ENCODE measurements at places on chromosomes 2 and 18.
A peak's percentile ranks its signal among the peaks of the same experiment; 100 is the strongest.

DNA sequence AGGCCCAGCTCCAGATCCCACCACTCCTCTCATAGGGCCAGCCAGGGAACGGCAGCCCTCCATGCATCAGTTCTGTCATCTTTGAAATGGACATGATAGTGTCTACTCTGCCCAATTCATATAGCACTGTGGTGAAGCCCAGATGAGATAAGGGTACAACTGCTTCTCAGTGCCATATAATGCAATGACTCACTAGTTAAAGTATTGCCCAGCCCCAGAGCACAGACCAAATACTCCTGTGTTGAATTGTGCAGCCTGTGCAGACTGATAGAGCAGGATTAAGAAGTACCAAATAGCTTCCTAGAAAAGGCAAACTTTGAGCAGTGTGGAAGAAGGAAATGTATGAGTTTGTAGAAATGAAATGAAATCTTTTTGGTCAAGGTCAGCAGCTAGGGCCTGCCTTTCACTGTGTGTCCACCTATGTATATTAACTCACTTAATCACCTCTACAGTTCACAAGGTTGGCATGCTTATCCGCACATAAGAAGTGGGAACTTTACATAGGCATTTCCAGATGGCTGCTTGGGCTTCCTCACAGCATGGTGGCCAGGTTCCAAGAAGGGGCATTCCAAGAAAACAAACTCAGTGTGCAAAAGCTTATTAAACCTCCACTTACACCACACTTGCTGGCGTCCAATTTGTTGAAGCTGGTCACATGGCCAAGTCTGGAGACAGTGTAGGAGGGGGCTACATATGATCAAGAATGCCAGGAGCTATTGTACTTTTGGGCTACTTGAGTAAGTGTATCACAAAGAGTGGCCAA, 102.8 kb upstream of the COPS8 start:
- no peak for DNase-seq

DNA sequence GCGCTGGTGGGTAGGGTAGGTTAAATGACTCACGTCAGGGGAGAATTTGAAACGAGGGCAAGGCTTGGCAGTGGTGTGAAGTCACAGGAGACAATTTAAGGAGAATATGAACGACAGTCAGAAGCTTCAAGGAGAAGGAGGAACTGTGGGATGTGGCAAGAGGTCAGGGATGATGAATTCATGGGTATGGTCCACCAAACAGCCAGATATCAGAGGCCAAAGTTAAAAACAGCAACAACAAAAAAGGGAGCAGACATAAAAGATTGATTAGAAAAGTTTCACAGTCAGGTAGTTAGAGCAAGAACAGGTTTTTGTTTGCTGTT, 1.4 kb upstream of the ZNF396 start:
- peak; percentile 22 for DNase-seq

DNA sequence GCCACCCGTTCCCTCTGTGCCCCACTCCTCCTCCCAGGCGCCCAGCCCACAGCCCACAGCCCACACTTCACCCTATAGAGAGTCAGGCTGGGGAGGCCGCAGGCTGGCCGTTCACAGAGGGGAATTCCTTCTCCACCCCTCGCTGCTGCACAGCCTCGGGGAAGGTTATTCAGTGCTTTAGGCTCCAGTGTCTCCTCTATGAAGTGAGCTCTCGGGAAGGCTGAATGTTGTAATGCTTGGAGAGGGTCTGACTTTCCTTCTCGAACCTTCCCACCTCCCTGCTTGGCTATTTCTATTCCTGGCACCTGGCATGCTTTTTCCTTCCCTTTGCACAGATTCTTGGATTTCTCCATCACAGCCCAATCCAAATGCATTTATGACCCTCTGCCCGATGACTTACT, 62.5 kb upstream of the SMAD7 start:
- DNase-seq, result no peak

GRCh38 chr2:201880579-201880978, 74.2 kb downstream of the CDK15 start:
- no peak for DNase-seq

- peak; percentile 82 for DNase-seq
Observed at GRCh38 chr2:191218292-191218898, 26.8 kb upstream of the MYO1B start.

DNA sequence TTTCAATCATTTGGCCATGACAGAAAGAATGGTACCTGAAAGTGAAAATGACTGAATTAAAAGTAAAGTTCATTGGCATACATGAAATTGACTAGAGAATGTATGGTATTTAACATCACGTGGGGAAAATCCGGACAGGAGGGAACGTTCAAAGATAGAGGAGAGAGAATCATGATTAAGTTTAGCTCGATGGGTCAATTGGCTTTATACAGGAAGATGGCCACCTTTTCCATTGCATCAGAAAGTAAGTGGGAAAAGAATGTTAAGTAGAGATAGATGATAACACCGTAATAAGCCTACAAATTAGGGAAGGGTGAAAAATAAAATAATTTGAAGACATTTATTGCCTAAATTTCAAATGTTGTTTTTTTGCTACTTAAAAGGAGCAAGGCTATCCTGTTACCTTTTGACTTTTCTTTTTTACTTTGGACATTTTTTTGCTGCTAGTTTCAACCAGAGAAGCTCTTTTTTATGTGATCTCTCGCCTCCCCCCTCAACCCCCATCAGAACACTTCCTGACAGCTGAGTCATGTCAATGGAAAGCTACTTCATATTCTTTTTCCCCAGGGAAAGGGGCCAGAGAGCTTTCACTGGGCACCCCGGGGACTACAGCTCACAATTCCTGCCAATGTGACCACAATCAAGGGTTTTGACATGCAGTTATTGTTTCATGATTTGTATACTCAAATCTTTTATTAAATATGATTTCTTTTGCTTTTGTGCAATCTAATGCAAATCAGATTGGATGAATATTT, 767 bp upstream of the CCDC102B start:
- DNase-seq, result no peak

DNA sequence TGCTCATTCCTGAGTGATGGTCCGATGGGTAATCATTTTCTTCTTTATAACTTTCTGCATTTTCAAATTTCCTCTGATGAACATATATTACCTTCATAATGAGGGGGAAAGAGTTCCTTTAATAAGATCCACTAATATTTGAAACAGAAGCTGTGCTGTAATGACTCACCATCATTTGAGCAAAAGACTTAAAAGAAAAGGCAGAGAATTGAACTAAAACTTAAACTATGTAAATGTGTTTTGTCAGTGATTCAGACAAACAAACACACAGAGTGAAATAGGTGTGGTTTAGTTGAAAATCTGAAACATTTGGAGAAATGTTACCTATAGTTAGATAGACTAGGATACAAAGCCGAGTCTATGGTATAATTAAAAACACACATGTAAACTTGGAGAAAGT, 209.6 kb downstream of the STK39 start:
- DNase-seq, result no peak

DNA sequence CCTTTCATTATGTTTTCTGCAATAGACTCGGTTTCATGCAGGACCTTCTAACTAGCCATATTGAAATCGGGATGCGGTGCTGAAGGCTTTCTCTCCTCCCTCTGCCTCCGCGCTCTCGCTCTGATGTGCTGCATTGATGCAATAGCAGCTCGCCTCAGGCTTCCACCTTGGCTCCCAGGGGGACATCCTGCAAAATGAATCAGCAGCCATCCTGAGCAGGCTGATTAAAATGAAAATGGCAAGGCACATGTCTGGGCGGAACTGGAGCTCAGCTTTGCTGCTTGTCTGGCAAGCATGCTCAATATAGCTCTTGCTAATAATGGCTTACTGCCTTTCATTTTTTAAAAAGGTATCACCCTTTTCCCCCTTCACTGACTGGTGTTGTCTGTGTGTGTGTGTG, 806 bp upstream of the MYT1L start:
- DNase-seq, result no peak

DNA sequence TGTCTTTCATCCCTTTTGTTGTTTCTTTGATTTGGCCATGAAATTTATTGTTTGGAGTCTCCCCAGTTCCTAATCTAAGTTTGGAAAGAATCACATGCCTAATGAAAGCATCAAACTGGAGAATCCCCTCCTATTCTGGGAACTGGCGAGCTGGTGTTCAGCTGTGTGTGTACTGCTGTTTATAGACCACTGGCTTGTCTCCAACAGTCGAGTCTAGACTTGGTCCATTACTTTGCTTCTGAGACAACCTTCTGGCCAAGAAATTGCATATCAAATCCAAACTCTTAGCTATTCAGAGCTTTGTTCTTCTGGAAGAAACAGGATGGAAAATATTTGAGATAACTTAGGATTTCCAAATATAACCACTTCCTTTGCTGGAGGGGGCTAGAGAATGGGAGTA, 111.5 kb upstream of the THSD7B start:
- no peak for DNase-seq

- no peak for DNase-seq
Observed at GRCh38 chr2:168450171-168450570, 5.9 kb upstream of the CERS6 start.

DNA sequence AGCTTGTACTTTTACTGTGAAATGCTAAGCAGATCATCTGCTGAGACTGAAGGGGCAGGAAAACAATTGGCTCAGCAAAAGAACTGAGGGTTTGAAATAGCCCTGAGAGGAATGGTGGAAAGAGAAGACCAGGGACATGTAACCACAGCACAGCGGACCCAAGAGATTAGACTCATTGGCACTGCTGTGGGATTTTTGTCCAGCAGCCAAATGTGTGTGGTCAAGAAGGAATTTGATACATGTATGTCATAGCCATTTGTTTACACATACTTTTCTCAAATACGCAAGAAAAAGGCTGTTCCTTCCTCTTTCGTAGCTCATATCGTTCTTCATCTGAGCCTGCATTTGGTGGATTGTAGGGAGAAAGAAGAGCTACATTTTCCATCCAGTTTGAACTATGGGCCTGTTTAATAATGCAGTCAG, 73.8 kb downstream of the TRABD2A start:
- DNase-seq, result peak; percentile 8

DNA sequence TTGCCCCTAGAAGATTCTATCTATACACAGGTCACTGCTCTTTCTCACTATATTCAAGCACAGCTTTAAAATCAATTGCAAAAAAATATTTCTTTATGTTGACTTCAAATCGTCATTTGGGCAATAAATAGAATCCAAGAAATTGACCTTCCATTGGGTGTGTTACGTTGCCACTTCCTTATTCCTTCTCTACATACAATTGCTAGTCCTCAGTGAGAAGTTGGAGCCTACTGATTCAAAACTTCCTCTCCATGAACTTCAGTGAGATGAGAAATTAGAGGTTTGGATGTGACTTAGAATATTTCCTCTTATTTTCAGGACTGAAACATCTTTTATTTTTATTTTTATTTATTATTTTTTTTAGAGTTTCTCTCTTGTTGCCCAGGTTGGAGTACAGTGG, 40.3 kb downstream of the PMAIP1 start:
- DNase-seq, result no peak

DNA sequence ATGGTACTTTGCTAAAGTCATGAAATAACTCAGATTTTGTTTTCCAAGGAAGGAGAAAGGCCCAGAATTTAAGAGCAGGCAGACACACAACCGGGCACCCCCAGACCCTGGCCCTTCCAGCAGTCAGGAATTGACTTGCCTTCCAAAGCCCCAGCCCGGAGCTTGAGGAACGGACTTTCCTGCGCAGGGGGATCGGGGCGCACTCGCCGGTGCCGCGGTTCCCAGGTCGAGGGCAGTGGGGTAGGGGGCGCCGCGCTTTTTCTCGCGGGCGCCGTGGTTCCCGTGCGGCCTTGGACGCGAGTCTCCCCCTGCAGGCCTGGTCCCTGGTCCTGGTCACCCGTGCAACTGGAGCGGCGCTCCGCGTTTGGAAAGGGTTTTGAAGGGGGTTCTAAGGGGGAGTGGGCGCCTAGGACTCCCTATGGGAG, 1.2 kb downstream of the ZNF236 start:
- peak; percentile 14 for DNase-seq

DNA sequence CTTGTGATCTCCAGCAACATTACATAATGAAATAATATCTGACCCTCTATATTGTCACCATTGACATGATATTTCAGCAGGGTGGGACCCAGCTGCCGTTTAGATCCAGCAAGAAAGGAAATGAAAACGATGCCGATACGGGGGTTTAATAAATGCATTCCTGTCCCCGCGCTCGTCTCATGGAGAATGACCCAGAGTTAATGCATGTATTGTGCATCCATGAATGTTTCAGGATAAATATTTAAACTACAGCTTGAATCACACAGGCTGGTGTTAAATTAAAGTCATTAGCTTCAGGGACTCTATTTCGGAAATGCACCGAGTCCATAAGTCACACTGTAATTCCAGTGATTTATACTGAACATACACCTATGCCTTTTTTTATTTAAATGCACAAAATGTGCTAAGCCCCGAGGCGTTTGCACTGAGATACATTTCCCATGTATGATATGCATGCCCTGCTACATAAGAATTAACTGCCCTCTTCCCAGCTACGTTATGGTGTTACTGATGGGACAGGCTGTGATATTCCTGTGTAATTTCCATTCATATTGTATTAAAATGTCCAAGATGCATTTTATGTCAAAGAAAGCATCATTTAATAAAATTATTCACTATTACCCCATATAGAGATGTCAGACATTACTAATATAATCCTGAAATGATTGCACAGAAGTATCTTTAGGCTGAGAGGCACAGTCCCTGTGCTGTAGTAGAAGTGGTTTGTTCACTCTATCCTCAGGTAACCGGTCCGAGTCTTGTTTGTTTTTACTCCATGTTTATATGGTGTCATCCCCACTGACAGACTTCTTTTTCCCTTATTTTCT, 109.3 kb upstream of the ZNF516 start:
- no peak for DNase-seq

- DNase-seq, result peak; percentile 74
Observed at GRCh38 chr2:100865816-100866460, 46.0 kb downstream of the NPAS2 start.

- no peak for DNase-seq
Observed at GRCh38 chr18:3153107-3153704, 66.6 kb downstream of the MYOM1 start.

GRCh38 chr2:19667085-19667484, 234.7 kb downstream of the TTC32 start:
- DNase-seq, result no peak

DNA sequence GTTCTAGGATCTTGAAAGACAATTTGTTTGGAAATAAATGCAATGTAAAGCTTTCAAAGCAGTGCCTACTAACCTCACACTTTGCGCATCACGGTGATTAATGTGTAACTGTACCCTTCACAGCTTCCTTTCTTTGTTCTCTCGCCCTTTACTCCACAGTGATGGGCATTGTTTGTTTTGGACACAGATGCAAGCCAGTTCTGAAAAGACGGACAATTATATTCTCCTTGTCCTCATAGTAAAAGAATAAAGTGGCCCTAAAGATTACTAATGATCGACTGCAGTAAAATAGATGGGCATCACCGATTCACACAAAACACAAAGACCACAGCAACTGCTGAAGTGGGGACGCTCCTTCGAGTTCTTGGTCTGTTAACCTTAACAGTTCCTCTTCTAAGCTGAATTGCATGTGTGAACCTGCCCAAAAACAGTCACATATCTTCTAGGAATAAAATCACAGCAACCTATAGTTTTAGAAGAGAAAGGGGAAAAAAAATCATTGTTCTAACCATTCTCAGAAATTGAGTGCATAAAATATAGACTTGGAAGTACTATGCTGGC, 7.7 kb downstream of the L3MBTL4 start:
- no peak for DNase-seq
